ENCODE measurements at places on chromosomes 7 and 10.

- no peak for DNase-seq
Measured at GRCh38 chr10:121501796-121502195, 96.4 kb downstream of the FGFR2 start.

GRCh38 chr7:45391618-45392451, 182.3 kb upstream of the ADCY1 start:
- no peak for DNase-seq

DNA sequence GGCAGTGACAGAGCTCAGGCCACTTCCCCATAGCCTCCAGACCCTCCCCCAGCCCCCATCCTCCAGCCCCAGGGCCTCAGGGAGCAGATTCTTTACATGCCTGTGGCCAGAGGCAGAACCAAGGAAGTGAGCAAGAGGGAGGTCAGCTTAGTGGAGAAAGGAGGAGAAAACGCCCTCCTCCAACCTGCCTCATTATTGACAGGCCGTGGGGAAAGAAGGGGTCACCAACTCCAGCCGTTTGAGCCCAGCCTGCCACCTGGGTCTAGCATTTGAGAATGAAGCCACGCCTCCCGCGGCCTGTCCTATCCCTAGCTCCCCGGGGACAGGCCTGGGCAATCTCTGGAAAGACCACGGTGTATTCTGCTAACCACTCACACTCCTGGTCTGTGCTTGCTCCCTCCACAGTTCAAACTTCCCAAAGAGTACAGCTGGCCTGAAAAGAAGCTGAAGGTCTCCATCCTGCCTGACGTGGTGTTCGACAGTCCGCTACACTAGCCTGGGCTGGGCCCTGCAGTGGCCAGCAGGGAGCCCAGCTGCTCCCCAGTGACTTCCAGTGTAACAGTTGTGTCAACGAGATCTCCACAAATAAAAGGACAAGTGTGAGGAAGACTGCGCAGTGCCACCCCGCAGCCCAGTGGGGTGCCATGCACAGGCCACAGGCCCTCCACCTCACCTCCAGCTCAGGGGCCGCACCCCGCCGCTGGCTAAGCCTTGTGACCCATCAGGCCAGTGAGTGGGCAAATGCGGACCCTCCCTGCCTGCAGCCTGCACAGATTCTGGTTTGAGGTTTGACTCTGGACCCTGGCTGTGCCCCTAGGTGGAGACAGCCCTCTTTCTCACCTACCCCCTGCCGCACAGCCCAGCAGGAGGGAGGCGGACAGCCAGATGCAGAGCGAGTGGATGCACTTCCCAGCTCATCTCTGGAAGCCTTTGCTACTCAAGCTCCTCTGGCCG, 14.3 kb upstream of the TRIM8 start:
- DNase-seq: no peak

- no peak for DNase-seq
Measured at GRCh38 chr10:121369616-121370015, 228.6 kb downstream of the FGFR2 start.

- DNase-seq: no peak
Measured at GRCh38 chr10:77711683-77712049, 74.1 kb upstream of the KCNMA1 start.

DNA sequence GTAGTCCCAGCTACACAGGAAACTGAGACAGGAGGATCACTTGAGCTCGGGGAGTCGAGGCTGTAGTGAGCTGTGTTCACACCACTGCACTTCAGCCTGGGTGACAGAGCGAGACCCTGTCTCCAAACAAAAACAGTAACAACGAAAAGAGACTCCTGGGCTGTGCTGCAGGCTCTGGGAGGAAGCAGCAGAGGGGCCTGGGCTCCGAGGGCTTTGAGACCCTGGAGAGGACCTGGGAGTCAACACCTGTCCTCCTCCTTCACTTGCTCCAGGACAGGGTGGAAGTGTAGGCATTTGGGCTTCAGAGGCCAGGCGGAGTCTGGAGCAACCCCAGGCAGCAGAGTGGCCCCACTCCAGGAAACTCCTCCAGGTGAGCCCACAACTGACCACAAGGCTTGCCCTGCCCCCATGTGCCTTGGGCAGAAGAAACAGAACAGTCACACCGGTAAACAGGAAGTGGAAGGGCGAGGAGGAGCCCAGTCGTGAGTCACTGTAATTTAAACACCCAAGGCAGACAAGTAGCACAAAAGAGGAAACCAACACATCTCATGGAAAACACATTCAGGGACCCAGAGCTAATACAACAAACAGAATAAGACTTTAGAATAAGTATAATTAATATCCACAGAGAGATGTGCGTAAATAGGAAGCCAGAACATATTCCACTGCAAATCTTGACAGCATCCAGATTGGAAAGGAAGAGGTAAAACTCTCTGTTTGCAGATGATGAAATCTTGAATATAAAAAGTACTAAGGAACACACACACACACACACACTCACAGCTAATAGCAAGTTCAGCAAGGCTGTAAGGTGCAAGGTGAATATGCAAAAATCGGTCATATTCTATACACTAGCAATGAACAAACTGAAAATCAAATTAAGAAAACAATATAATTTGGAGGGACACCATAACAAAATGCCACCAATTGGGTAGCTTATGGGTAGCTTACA, 20.5 kb upstream of the RASGEF1A start:
- no peak for DNase-seq

DNA sequence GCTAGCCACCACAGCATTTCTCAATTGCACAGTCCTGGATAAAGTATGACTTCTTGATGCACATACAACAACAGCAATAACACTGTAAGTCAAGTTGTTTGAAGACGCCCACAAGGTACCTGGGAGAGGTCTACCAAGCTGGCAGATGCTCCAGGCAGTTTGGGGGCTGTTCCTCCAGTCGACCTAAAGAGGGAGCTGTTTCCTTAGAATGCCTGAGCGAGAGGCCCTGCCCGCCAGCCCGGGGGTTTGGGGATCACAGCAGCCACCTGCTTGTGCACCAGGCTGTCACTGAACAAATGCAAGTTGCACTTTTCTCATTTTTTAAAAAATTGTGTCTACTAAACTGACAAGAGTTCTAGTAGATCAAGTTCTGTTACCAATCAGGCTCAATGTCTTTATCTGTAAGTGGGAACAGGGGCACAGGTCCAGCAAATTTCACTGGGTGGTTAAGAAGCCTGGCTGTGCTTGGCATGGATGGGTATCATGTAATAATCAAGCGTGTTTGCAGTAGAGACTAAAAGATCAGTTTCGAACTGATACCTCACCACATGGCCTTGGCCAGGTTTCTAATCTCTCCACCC, 193.8 kb upstream of the ADO start:
- peak; percentile 28 for DNase-seq

- no peak for DNase-seq
Measured at GRCh38 chr7:84108787-84109186, 85.8 kb downstream of the SEMA3A start.

GRCh38 chr10:116241642-116242410, 31.2 kb downstream of the GFRA1 start:
- no peak for DNase-seq

DNA sequence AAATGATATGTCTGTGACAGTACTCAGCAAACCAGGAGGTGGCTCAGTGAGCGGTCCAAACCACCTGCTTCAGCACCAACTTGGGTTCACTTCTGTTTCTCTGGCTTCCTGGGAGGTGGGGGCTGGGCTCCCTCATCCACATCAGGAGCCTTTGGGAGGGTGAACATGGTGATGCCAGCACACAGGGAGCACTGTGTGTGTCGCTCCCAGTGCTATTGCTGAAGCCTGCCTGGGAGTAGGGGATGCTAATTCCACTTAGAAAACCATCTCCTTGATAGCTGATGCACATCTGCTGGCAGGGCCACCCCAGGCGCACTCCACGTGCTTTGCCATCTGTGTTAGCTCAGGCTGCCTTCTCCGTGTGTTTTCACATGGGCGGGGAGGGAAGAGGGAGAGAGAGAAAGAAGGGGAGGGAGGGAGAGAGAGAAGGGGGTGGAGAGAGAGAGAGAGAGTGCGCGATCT, 58.0 kb downstream of the RAMP3 start:
- no peak for DNase-seq

- DNase-seq: peak; percentile 39
Measured at GRCh38 chr10:110208614-110209453, 1.4 kb downstream of the MXI1 start.

DNA sequence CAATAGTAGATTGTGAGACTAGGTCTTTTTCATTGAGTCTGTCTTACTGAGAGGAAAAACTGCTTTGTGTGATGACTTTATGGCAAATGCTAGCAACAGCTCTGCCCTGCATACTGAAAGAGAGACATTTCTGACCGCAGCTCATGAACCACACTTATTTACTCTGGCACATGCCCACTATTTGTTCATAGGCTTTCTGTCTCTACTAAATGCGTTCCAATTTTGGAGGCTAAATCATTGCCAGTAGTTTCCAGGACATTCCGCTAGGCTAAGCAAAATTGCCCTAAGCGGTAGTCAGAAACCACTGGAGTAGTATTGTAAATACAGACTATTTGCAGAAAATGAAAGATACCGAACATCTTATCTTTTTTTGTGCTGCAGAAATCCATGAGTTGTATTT, 55.6 kb upstream of the DLX6 start:
- DNase-seq: no peak

DNA sequence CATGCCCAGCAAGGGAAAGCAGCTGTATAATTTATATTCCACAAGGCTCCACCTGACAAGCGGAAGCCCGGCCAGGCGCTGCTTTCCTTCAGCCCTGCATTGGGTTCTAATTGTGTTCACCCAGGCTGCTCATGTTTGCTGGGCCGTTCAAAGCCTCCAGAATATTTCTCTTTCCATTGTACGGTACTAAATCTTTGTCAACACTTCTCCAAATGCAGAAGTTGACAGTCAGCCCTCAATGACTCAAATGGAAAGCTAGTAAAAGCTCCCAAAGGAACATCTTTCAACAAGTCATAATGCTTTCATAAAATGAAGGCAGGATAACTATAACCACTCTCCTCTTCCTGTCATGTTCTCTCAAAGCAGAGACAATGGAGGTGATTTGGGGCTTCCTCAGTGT, 17.8 kb upstream of the CPXM2 start:
- DNase-seq: no peak

DNA sequence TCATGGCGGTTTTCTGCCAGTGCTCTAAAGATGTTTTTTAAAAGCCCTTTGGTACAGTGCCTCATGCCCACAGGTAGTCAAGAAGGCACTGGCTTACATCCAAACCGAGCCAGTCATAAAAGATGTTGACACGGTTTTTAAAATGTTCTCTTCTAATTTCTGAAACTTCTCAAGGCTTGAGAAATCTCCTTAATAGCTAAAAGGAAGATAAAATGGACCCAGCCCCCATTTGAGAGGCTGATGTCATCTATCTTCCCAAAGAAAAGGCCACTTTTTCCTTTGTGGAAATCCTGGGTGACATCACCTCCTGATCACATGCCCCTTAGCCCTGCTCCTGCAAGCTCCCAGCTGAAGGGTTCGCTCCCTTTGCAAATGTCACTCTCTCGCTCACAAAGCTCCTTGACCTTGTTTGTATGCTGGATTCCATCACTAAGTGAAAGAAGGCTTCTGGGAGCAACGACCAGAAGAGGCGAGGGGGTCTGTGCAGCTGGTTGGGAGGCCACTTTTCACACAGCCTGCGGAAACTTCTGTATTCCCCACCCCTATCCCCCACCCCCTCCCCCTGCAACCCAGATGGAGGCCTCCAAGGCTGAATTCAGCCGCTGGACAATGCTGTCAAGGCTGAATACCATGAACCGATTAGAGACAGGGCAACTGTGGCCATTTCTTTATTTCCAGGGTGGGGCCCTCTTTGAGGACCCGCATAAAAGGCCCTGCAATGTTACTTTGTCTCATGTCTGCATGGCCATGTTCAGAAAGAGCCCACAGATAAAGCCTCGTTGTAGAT, 122.8 kb downstream of the CUBN start:
- no peak for DNase-seq

DNA sequence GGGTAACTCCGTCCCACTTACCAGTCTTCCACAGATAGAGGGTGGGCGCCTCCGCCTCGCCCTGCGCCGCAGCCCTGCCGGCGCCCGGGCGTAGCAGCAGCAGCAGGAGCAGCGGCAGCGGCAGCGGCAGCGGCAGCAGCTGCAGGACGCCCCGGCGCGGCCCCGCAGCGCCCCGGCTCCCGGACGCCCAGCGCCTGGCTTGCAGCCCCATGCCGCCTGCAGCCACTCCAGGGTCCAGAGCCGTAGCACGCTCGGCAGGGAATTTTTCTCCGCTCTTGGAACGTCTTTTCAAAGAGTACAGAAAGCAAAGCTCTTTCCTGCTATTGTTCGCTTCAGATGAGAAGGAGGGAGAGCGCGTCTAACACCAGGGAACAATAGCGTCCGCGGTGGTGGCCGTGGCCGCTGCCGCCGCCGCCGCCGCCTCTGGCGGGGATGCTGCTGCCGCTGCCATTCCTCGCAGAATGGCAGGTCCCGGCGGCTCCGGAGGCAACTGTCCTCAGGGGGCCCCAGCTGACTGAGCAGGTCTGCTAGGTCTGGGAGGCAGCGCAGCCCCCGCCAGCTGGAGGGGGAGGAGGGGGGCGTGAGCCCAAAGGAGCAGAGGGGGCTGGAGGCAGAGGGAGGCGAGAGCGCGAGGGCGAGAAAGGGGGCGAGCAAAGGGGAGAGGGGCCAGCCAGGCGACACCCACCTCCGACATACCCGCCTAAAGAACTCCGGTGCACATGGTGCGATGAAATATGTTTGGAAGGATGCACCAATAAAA, at the start of gene THSD7A:
Gene THSD7A, minus strand, starts transcription at position 463 of the 760 bp plus-strand sequence. Its CDS starts 252 bp downstream, at position 211.
- DNase-seq: peak; percentile 48

DNA sequence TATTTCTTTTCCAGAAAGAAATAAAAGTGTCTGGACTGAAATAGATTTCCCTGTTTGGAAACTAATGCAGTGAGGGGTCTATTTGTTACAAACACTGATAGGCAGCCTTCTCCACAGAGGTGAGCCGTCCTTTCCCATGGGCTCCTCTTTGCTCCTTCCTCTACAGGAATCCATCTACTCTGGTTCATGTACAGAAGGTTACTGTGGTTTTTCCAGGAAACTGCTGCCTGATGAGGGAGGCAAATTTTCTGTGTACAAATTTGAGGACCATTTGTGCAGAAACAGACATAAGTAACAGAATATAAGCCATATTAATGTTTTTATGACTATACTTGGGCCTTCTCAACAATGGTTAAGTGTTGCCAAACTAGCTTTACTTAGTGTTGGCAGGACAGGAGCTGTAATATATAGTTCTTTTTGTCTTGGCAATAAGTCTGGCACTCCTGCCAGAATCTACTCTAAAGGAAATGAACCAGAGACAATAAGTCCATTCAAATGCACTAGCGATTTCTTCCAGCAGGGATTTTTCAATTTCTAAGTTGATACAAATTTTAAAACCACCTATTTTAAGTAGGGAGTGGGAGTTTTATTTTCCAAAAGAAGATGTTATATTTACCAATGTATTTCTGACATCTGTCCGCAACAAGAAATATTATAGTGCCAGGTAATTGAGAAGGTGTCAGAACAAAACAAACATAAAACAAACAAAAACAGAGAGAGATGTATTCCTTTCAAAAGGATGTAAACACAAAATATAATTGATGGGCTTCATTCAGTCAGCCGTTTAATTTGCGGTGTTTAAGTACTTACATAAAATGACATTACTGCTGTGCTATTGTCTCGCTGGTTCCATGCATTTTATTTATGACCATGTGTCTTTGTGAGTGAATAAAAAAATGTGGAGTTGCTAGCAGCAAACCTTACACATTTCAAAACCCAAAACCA, 91.0 kb upstream of the NFE2L3 start:
- DNase-seq: no peak

- no peak for DNase-seq
Measured at GRCh38 chr10:68269562-68270290, 37.8 kb upstream of the ATOH7 start.

Measured in heart right ventricle (tissue), 16 donors.